ENCODE measurements at places on chromosomes 16 and 17. TPM values are rescaled to one million over a fixed set of nuclear protein-coding genes. Genes with fewer than 3 reads are reported as not detected.

GRCh38 chr16:27787665-27788064, 237.7 kb downstream of the KATNIP start:
- no peak for DNase-seq

GRCh38 chr17:82570277-82570676, 50.7 kb downstream of the FOXK2 start:
- no peak for DNase-seq

DNA sequence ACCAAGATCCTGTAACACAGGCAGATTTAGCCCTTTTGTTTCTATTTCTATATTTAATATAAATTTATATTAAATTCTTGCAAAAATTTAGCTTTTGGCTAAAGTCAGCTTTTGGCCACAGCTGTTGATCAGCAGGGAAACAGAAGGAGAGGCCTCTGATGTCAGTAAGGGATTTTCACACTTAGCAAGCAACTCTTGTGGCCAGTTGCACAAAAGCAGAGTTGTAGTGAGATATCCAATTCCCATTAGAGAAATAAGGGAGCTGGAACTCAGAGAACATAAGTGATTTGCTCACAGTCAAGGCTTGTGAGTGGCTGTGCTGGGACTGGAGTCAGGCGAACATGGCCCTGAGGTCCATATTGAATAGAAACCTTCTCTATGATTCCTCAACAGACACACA, 16.7 kb upstream of the HEATR6 start:
- DNase-seq = no peak

- no peak for DNase-seq
Observed at GRCh38 chr16:10937068-10937859, 5.0 kb downstream of the DEXI start.

GRCh38 chr17:36979565-36979941, 30.8 kb downstream of the AATF start:
- no peak for DNase-seq

DNA sequence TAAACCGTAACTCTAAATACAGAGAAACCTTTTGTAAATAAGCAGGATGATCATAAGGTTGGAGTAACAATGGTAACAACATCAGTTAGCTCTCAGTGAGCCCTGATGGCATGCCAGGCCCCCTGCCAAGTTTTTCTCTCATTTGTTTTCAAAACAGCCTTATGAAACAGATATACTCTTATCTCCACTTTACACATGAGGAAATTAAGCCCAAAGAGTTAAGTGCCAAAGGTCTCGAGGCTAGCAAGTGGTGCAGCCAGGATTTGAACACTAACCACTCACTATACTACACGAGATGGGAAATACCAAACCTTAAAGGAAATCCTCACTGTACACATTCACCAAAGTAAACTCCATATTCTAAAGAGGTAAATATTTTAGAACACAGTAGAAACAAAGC, 15.0 kb downstream of the USP31 start:
- DNase-seq = no peak

The DPEP1 gene
- polyA plus RNA-seq = not detected

The STX1B gene
- polyA plus RNA-seq = not detected

The OR2C1 gene
- 0.12 TPM for polyA plus RNA-seq

Data from CD14-positive monocyte (primary cell).